ENCODE measurements at places on chromosomes 2 and 18.
A peak's percentile ranks its signal among the peaks of the same experiment; 100 is the strongest.

GRCh38 chr2:140662504-140662903, 1468.3 kb downstream of the LRP1B start:
- no peak for DNase-seq

DNA sequence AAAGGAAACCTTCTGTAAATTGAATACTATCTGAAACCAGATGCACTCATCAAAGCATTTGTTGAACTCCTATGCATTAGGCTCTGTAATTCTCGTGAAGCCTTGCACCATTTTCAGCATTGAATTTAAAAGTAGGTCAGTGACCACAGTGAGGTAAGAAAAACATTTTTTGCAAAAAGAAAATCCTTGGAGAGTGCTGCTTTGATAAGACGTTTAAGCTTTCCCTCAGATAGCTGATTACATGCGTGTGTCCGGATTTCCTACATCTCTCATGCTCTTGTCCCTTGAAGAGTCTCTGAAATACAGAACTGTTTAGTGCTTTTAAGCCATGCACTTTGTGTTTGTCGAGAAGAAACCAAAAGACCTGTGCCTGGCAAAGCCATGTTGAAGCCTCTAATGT, 113.6 kb downstream of the FMNL2 start:
- DNase-seq, result no peak

DNA sequence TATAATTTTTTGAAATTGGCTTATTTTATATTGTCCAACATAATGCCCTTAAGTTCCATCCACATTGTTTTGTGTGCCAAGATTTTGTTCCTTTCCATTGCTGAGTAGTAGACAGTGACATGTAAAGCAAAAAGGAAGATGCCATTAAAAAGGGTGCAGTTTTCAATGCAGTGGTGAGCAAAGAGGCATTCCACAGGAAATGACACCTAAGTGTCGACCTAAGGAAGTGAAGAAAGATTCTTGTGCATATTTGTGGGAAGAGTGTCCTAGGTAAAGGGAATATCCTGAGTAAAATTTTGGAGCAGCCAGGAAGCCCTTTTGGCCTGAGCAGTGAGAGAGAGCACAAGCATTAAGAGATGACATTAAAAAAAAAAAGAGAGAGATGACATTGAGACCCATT, 1099.9 kb downstream of the DPP10 start:
- DNase-seq, result no peak

DNA sequence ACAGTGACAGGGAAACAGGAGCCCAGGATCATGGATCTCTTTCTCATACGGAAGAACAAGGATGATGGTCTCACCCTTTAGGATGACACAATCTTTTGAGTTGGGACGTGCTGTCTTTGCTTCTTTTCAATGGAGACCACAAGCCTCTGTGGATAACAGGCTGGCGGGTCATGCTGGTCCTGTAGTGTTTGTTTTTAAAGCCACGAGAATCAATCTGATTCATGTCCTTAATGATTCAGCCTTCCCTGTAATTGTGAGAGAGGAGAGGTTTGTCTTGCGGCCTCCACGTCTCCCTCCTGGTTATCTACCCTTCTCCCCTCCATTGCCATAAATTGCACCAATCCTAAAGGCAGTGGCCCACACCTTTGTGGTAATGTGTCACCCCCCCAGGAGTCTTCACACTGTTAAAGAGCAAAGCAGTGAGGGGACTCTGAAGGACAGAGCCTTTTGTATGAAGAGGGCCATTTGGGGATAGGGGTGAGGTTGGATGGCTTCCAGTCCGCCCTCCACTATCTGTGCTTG, 87.7 kb upstream of the TGFA start:
- no peak for DNase-seq

DNA sequence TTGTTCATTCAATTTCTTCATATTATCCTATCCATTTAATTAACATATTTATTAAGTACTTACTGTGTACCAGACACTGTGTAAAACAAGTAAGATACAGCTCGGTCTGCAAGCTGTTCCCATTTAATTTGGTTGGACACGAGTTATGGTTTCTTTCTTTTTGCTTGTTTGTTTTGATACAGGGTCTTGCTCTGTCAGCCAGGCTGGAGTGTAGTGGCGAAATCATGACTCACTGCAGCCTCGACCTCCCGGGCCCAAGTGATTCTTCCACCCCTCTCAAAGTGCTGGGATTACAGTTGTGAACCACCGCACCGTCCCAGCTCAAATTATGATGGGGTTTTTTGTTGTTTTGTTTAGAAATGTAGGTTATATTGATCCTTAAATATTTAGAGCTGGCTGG, 9.0 kb downstream of the CYBRD1 start:
- no peak for DNase-seq

DNA sequence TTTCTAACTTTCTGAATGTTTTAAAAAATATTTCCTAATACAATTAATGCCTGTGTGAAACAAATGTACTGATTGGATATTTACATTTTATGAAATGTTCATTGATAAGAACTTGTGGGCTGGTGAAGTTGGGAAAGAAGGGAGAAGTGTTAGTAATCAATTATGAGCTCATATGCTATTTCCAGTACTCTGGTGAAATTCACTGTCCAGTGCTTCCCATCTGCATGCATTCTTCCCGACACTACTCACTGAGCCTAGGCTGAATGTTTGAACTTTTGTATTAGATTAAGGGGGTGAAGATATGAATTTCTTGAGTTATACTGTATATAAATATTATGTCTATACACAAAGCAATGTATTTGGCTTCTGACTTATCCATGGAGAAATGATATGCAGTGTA, 36.0 kb downstream of the SKA1 start:
- no peak for DNase-seq

- DNase-seq, result no peak
Measured at GRCh38 chr2:231622963-231623362, 30.3 kb downstream of the TEX44 start.

DNA sequence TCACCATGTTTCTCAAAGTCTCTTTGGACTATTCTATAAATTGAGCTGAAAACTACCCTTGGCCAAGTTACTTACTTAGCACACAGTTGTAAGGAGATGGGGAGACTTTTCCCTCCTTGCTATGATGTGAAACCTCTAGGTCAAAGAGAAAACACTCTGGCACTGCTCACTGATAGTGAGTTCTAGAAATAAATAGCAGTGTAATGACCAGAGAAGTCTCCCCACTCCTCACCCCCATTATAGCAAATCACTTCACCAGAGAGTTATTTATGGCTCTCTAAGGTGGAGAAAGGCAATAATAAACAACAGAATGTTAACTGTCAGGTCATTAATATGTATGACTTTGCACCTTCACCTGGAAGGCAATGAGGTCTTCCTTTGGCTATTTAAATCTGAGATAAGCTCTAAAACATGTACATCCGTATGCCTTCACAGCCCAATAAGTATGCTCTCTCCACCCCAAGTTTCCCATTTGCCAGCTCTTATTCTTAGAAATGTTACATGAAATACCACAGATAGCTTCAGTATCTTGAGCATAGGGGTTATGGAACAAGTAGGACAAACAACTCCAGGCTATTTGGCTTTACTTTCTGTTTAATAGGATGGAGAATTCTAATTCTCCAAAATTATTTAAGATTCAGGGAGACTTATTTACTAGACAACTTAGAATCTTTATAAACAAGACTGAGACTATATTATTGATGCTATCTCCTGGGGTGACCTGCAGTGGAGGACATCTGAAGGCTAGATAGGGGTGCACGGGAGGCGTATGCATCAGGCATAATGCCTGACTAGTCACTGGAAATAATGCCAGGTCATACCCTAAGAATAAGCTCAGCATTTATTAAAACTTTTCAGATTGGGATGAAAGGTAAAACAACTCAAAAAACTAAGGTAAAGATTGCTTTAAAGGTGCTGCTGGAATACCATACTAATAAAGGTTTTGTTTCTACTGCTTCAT, 65.3 kb upstream of the DTNB start:
- DNase-seq, result no peak

DNA sequence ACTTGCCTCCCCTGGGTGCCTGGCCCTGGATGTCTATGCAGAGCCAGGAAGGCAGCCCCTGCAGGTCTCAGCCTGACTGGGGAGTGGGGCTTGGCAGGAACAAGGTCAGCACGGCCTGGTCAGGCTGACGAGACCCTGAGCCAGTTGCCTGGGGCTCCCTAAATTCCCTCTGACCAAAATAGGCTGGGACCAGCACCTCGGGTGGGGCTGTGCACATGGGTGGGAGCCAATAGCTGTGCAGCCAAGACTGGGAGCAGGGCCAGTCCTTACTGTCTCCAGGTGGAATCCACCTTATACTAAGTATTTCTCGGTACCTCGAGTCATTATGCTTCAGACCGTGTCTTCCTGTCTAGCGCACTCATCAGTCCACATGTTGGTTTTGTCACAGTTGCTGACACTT, 11.4 kb upstream of the IL1R2 start:
- DNase-seq, result peak; percentile 65

- DNase-seq, result no peak
Measured at GRCh38 chr18:39105104-39105503, 1539.5 kb upstream of the CELF4 start.

DNA sequence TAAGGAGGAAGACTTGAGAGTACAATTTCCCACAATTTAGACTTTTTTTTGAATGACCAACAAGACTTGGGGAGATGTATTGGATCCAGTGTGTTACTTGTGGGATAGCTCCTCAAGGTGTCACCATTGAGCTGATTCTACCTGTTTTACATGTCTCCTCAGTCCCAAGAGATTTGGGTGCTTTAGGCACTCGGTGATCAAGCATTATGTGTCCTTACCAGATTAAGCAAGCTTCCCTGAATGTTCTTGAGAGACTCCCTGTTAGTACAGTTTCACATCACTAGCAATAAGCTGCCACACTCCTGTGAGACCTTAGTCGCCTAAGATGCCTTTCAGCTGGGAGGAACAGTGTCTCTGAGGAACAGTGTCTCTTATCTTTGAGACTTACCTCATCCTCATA, 384.3 kb upstream of the SYT4 start:
- DNase-seq, result no peak

- DNase-seq, result no peak
Measured at GRCh38 chr2:207338220-207338607, 172.5 kb upstream of the KLF7 start.

GRCh38 chr2:123696021-123696420, 329.1 kb upstream of the CNTNAP5 start:
- no peak for DNase-seq

DNA sequence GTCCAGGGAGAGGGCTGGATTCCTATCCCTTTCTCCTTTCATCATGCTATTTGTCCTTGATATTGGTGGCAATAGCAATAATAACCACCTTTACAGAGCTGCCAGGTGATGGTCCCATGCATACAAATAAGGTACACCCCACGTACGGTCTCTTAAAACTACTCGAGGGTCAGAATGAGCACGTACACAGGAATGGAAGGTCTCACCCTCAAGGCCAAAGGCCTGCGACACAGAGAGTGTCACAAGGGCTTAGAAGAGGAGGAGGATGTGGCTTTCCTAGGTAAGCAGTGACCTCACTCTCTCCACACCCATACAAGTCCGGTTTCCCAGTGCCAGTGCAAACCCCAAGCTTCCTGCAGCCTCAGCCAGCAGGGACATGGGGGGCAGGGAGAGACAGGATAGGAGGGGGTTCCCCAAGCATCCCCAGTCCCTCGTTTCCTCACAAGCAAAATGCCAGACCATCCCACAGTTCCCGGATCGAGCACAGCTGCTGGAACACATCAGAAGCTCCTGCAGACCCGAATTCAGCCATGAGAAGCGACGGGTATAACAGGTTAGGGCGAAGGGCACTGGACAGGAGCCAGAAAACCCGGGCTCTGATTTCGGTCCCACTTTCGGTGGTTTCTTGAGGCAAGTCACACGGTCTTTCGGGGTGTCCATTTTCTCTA, 49.2 kb downstream of the PLB1 start:
- no peak for DNase-seq
